ENCODE measurements at places on chromosomes 13 and 19.

DNA sequence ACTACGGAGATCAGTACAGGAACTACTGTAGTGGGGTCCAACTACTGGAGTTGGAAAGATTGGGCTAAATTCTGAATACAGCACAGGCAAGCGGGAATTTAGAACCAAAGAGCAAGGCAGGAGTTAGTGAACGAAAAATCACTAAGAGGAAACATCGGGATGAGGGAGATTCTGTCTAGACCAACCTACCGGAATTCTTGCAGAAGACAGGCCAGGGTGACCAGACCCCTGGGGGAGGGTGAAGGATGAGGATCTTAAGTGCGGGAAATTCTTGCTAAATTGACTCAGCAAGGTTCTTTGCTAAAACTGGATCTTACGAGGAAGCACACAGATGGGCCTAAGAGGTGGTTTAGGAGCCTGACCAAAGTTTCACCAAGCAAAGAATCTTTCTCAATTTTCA lies 13.2 kb upstream of the PSPC1 start:
- no peak for DNase-seq

- no peak for DNase-seq
These were observed 9.8 kb upstream of the CEACAM18 start for GRCh38 chr19:51468545-51468920.

GRCh38 chr13:97313551-97314260 lies 91.6 kb downstream of the MBNL2 start:
- no peak for DNase-seq

GRCh38 chr13:47858042-47859025 lies 142.7 kb downstream of the SUCLA2 start:
- no peak for DNase-seq

DNA sequence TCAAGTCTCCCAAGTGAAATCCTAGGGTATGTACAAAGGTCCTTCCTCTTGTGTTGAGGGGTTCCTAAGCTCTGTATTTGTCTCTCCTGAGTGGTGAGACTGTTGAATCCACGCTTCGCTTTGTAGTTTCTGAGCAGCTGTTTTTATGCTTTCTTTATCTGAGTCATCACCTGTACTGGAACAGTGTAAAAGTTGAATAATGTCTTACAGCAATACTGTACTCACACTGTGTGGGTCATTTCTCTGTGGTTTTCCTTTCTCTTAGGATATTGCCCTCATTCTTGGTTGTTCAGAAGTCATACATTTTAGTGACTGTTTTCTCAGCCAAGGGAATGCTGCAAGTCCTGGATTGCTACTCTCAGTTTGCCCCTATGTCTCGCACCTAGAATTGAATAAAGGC lies 1596.6 kb downstream of the SLITRK5 start:
- no peak for DNase-seq

- no peak for DNase-seq
These were observed 9.1 kb downstream of the ZNF653 start for GRCh38 chr19:11496391-11497163.

DNA sequence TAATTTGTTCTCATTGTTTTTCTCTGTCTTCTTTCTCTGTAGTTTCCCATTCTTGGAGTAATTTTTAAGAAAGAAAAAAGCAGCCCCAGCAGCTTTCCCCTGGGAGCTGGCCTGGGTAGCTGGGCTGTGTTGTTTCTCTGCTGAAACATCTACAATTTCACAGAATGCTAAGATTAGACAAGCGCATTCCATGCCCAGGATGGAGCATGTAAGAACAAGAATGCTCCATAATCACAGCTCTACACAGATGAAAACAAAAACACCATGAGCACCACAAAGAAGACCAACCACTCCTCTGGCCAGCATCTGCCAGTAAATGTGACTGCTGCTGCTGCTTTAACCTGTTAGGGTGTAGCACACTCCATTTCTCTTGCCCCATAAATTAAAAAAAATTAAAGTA lies 239.2 kb upstream of the SLITRK1 start:
- DNase-seq, result no peak

DNA sequence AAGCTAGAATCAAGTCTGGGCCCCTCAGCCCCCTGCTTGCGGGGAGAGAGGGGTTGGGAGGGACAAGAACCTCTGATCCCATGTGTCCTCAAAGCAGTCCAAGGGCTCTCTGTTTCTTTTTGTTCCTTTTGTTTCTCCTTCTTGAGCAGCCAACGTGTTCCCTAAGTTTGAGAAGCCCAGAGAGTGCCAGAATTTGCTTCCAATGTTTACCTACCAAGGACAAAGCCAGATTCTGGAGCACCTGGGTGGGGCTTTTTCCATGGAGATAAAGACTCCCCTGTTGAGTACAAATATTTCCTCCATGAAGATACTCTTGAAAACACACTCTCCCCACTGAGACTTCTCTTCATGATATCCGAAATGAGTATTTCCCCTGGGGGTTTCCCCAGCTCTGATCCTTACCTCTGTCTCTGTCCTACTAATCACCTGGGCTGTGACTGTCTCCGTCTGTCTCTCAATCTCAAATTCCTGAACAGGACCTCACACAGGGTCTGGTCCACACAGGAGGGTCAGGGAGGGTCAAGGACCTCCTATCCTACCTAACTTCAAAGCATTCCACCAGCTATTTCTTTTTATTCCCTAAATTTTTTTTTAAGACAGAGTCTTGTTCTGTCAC lies 27.4 kb downstream of the CD177 start:
- no peak for DNase-seq

GRCh38 chr13:36323951-36324566 lies 22.1 kb downstream of the SPART start:
- no peak for DNase-seq

DNA sequence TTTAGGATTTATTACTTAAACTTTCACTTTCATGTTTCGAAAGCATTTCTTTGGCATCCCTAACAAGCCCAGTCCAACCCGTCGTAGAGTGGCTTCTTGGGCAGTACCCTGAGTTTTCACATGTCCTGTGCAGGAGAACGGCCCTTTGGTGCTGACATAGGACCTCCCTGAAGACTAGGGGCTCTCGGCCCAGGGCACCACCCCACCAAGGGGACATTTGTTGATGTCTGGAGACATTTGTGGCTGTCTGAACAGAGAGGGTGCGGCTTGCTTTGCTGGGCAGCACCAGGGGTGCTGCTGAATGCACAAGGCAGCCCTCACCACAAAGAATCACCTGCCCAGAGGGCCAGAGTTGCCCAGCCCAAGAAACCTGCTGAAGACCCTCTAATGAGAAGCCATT lies 30.6 kb downstream of the CUL4A start:
- no peak for DNase-seq

DNA sequence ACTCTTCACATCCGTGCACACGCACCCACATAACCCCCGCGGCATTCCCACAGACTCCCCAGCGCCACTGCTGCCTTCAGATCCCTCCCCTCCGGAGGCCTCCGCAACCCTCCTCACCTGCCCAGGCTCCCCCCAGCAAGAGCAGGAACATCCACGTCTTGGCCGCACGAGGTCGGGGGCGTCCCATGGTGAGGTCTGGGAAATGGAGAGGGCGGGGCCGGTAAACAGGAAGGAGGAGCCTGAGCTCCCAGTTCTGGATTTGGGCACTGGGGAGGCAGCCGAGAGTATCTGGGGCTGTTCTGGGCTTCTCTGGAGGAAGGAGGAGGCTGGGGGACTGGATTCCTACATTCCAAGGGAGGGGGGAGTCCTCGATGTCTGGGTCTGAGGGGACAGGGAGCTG lies 423 bp downstream of the KLK8 start:
- DNase-seq, result no peak

GRCh38 chr13:29106651-29107050 lies 286.5 kb downstream of the MTUS2 start:
- no peak for DNase-seq

DNA sequence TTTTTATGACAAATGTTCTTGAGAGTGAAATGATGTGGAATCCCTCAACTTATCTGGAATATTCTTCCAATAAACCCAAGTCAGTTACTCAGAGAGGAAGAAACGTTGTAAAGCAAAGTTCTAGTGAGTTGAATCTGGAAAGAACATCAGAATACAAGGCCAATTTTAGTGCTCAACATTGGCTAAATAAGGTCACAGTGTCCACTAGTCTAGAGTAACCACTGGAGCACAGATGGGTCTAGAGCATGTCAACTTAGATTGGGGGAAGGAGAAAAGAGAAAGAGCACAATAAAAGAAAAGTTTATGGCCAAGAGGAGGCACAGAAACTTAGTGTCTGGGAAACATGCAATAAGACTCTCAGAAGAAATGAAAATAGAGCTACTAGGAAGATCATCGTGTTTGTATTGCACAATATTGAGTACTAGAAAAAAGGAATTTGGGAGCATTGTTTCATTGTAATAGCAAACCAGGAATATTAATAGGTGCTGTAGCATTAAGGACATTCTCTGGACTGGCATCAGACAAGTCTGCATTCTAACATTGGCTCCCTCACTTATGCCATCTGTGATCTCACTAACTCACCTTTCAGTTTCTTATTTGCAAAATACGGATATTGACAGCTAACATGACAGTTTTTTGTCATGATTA lies 1318.5 kb downstream of the PCDH9 start:
- DNase-seq, result no peak

DNA sequence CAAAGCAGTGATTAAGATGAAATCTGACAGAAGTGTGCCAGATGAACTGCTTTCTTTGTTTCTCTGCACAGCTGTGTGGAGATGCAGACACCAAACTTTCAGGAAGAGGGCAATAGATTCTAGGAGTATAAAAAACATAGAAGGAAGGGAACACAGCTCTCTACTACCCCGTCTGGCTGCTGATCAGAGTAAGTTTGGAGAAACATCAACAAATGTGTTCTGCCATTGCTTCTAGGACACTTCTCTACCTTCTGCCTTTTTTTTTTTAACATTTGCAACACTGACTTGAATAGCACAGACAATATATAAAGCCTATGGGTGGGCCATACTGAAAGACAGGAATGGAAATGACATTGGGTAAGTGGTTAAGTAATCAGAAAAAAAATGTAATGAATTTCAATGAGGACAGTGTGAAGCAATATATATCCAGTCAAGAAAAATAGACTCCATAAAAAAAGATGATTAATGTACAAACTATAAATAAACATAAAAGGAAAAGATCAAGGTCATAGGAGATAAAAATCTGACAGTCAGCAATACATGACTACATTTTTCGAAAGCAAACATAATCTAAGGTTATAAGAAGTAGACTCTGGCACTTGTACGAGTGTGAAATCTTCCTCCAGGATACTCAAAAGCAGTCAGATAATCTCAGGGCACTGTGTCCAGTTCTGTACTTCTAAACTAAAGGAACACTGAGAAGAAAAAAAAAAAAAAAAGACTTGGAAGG lies 21.4 kb downstream of the NUFIP1 start:
- DNase-seq, result no peak

DNA sequence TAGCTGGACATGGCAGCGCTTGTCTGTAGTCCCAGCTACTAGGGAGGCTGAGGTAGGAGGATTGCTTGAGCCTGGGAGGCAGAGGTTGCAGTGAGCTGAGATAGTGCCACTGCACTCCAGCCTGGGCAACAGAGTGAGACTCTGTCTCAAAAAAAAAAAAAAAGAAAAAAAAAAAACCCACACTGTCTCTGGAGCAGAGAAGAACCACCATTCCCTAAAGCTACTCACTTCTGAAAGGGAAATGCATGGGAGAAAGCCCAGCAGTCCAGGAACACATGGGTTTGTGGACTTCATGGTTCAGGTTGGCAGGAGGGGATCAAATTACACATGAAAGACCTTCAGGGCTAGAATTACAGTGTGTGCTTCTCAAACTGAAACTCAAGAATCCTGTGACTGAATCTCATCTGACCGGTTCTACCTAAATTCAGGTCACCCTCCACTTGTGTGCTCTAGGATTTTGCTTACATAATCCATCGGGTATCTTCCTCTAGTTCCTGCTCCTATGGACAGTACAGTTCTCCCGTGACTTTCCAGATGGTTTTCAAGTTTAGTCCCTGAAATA lies 30.2 kb upstream of the CPB2 start:
- peak; percentile 86 for DNase-seq

- DNase-seq, result no peak
These were observed 599 bp upstream of the ARHGEF7 start for GRCh38 chr13:111114362-111115060.

GRCh38 chr13:97441368-97441767 lies 7.4 kb downstream of the RAP2A start:
- no peak for DNase-seq

GRCh38 chr19:34171539-34171876 lies 796 bp upstream of the LSM14A start:
- DNase-seq, result no peak

GRCh38 chr19:3403489-3404323 lies 37.3 kb downstream of the NFIC start:
- DNase-seq, result peak; percentile 54

DNA sequence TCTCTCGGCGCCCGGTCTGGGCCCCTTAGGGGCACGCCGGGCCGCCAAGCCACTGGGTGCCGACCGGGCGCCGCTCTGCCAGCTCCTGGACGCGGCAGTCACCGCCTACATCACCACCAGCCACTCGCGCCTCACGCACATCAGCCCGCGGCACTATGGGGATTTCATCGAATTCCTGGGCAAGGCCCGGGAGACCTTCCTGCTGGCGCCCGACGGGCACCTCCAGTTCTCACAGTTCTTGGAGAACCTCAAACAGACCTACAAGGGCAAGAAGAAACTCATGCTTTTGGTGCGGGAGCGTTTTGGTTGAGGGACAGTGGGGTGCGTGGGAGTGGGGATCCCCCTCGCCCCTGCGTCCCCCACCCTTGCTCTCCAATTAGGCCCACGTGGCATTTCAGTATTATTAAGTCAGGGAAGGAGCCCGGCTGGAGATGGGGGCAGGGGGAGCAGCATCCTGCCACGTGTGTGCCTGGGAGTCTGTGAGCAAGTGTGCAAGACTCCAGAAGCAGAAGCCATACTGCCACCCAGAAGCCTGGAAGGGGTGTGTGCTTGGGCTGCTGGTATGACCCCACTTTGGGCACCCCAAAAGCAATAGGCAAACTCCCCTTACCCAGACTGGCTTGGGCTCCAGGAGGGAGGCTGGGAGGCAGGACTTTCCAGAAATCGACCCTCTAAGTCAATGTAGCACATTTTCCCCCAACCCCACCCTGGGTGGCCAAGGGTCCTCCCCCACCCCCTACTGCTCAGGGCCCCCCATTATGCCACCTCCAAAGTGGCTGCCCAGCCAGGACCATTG lies 35.7 kb downstream of the ZSWIM4 start:
- no peak for DNase-seq

DNA sequence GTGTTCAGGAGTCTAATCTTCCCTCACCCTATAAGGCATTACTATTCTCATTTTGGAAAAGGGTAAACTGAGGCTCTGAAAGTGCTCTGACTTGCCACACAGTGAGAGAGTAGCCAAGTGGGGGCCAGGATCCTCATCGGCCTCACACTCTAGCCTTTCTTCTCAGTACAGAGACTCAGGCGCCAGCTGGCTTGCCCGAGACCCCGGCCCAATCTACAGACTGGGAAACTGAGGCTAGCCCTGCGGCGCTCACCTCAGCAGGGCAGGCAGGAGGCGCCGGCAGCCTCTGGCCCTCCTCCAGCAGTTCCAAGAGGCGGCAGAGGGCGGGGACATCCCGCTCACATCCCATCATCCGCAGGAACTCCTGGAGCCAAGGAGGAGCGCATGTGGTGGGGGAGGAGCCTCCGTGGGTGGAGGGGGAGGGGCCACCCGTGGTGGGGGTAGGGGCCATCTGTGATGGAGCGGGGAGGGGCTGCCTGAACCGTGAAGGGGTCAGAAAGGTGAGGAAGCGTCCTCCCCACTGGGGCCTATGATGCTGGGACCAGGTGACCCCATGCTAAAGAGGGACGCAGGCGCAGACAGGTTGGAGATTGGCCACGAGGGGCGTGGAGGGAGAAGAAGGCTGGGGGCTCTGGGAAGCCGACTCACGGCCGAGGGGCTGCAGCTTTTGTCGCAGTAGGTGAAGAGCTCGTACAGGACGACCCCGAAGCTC lies 8.7 kb upstream of the INSL3 start:
- DNase-seq, result peak; percentile 10

Data from renal cortex interstitium (tissue), 15 donors.